Activated CD4-positive, alpha-beta memory T cell treated with anti-CD3 and anti-CD28 coated beads for 36 hours (primary cell): ENCODE measurements at places on chromosomes 4 and X.
A peak's percentile ranks its signal among the peaks of the same experiment; 100 is the strongest.

- DNase-seq, result no peak
Observed at GRCh38 chrX:19673375-19674040, 158.2 kb upstream of the MAP3K15 start.

DNA sequence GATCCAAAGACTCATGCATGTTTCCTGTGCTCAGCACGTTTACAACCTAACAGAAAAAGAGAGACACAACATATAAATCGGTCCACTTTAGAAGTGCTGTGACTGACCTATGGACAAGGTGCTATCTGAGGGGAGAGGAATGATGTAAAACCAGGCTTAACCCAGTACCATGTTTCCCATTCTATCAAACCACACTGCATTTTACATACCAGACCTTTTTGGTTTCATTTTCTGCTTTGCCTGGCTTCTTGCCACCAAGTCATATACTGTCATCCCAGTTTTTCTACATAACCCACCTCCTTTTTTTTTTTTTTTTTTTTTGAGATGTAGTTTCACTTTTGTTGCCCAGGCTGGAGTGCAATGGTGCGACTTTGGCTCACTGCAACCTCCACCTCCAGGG lies 82.2 kb downstream of the KLF8 start:
- DNase-seq, result peak; percentile 30

GRCh38 chr4:124868495-124868894 lies 156.0 kb upstream of the ANKRD50 start:
- no peak for DNase-seq

DNA sequence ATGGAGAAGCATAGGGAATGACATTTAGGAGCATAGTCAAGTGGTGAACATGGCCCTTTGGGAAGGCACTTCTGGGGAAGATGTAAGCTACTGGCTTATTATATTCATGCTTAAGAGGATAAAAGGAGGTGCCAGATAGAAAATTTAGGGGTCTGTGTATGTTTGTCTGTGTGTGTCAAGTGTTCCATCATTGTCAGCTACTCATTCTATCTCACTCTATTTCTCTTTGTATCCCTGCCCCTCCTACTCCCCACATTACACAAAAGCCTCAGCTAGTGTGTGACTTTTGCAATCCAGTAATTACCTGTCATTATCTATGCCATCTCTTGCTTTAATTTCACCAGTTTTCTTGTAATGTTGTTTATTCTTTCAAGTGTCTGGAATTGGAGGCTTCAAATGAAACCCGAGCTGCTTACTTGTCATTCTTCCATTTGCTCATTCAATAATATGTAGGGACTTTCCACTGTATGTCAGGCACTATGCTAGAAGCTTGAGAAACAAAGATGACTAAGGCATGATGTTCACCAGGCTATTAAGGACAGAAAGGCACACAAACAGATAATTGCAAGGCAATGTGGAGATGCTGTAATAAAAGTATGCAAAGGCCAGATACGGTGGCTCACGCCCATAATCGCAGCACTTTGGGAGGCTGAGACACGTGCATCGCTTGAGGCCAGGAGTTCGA lies 229.8 kb upstream of the TEX13C start:
- DNase-seq, result no peak

DNA sequence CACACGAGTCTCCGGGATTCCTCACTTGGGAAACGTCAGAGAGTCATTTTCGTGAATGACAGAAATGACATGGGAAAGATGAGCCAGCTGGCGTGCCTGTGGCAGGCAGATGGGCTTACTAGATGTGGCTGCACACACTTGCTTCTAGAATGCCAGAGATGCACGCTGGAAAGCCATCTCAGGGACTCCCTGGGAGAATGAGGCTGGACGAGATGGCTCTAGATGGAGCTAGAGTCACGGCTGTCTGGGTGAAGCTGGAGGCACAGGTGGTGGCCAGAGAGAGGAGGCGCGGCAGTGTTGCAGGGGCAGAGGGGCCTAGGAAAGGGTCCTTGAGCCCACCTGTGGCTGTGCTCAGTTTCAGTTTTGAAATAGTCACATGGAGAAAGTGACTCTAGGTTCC lies 26.0 kb downstream of the TKTL1 start:
- peak; percentile 35 for DNase-seq

- DNase-seq, result no peak
Observed at GRCh38 chr4:77992581-77992980, 64.5 kb upstream of the FRAS1 start.

- DNase-seq, result no peak
Observed at GRCh38 chr4:180041576-180041975, 2201.6 kb upstream of the TENM3 start.

DNA sequence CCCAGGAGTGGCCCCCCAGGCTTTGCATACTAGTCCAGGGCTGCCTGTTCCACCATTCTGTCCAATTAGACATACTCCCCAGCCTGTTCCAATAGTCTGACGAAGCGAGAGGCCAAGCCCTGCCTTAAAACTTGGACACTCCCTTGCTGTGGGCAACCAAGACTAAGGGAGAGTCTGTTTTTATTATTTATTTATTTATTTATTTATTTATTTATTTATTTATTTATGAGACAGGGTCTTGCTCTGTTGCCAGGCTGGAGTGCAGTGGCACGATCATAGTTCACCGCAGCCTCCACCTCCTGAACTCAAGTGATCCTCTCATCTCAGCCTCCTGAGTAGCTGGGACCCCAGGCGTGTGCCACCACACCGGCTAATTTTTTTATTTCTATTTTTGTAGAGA lies 6.6 kb downstream of the KIT start:
- DNase-seq, result no peak

GRCh38 chrX:41960142-41960541 lies 36.8 kb upstream of the CASK start:
- DNase-seq, result no peak

- peak; percentile 21 for DNase-seq
Observed at GRCh38 chr4:164779811-164780216, 25.9 kb downstream of the SMIM31 start.

DNA sequence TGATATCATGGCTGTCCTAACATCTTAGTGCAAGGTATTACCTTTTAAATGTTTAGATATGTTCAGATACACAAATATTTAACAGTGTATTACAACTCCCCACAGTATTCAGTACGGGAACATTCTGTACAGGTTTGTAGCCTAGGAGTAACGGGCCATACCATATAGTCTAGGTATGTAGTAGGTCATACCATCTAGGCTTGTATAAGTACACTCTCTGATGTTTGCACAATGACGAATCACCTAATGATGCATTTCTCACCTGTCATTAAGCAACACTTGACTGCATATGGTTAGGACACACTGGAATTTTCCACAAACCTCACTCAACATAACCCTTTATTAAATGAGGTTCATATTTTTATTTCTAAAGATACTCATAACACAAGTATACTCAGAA lies 67.7 kb downstream of the THOC2 start:
- no peak for DNase-seq

GRCh38 chr4:183599284-183599683 lies 59.7 kb downstream of the RWDD4 start:
- DNase-seq, result no peak

- peak; percentile 50 for DNase-seq
Observed at GRCh38 chrX:70262952-70263567, 3.1 kb upstream of the P2RY4 start.

GRCh38 chrX:15930585-15930984 lies 76.0 kb upstream of the AP1S2 start:
- DNase-seq, result no peak

DNA sequence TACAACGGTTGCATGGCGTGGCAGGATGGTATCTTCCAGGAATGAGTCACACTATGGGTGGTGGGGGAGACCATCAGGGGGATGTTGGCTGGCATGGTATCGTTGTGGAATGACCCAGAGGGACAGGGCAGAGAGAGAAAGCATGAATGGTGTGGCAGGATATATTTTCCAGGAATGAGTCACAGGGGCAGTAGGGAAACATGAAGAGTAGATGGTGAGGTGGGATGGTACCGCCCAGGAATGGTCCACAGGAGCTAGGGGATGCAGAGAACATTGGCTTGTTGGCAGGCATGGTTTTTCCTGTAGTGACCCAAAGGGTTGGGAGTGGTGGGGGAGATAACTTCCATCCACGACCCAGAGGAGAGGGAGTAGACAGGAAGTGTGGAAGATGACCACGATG lies 62.4 kb downstream of the MAOA start:
- no peak for DNase-seq

DNA sequence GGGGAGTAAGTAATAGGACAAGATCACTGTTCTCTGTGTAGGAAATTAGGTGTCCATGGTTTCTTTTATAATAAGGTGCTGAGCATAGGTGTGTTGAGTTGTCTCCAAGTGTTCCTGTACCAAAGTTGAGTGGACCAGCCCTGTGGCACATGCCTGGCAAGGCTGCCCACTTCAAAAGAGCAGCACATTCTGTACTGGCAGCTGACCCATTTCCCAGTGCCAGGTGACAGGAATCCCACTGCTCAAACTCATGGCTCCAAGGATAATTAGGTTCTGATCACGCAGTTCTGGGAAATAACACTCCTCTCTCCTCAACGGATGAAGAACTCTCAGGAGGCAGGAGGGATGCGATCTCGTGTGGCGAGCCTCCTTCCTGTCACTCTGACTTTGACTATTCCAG lies 12.8 kb upstream of the LGI2 start:
- no peak for DNase-seq

- DNase-seq, result no peak
Observed at GRCh38 chr4:151803246-151803645, 42.4 kb upstream of the GATB start.

GRCh38 chr4:148395771-148396170 lies 46.4 kb downstream of the NR3C2 start:
- no peak for DNase-seq

DNA sequence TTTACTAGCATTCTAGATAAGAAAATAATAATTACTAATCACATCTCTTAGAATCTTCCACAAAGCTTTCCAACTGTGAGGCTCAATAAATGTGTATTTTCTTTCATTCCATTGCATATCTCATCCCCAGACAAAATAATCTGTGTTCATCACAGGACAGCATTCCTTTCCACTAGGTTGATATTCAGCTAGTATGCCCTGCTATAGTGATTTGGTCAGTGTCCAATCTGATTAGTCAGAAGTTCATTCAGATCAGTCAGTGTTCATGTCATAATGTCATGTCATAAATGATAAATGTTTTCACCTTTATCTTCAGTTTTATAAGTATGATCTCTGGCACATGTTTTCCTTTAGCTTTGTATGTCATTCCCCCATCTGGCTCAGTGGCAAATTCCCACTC lies 611.4 kb downstream of the KCTD8 start:
- DNase-seq, result no peak

DNA sequence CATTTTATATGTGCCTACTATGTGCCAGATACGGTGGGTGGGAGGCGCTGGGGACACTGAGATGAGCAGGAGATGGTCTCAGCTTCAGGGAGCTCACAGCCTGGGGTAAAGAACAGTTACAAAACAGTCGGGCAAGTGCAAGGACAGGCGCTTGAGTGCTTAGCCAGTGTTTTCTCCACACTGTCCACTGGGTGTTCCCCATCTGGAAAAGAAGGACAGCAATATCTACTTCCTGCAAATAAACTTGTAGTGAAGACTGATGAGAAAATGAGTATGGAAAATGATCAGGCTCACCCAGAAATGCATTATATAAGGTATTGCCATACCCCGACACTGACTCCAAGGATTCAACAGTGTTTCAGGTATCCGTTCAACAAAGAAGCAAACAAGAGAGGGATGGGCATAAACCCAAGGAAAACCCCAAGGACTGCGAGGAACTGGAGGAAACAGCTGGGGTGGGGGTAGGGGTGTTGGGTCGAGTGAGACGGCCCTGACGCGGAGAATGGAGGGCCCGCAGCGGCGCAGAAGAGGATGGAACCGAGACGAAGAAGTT lies 835 bp downstream of the TMEM185A start:
- no peak for DNase-seq

DNA sequence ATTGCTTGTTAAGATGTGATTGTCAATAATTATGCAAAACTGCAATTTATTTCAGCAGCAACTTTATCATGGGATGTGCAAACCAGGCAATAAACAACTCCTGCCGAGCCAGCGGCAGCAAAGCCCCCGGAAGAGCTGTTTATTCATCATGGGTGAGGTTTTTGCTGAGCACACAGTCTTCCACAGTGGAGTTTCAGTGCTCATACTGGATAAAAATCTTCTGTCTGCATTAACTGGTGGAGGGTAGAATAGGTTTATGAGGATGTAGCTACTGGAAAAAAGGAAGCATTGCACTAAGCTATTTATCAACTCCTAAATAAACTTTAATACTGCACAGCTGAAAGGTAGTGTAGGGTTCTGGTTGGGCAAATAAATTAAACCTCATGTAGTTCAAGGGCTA lies 557.4 kb upstream of the FTHL17 start:
- no peak for DNase-seq

- DNase-seq, result peak; percentile 59
Observed at GRCh38 chr4:128812442-128813235, 3.1 kb downstream of the JADE1 start.

DNA sequence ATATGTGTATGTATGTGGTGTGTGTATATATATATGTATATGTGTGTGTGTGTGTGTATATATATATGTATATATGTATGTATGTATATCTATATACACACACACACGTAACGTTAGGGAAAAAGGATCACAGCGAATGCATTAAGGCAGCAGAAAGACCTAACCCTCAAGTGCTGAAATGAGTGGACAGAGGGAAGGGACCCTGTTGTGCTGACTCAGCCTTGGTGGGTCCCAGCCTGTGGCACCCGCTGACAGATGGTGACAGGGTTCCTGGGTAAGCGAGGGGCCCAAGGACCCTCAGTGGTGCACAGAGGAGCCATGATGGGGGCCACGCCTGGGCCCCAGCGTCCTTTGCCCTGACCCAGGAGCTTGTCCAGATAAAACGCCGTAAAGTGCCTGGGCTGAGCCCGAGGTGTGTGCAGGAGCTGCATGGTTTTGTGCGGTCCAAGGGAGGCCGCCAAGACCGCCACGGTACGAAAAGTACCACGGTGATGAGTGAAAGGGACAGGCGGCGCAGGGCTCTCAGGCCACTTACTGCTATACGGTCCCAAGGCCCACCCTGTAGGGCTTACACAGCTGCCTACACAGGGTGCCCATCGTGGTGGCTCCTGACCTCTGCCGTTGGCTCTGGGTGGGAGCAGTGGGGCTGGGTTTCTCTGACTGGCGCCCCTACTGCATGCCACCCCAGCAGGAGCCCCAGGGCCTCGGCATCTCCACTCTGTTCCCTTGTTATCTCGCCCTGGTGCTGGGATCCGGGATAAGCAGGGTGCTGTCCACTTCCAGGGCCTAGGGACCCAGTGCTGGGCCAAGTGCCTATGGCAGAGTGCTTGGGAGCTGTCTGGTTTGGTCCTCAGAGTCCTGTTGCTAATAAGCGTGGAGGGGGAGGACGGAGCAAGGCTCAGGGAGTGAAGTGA lies 10.0 kb downstream of the SH3BP2 start:
- DNase-seq, result no peak

GRCh38 chr4:86935853-86936733 lies 1.3 kb downstream of the AFF1 start:
- DNase-seq, result peak; percentile 89

GRCh38 chr4:101910786-101911373 lies 120.3 kb downstream of the BANK1 start:
- DNase-seq, result no peak

- no peak for DNase-seq
Observed at GRCh38 chr4:81651243-81651899, 179.7 kb upstream of the RASGEF1B start.

DNA sequence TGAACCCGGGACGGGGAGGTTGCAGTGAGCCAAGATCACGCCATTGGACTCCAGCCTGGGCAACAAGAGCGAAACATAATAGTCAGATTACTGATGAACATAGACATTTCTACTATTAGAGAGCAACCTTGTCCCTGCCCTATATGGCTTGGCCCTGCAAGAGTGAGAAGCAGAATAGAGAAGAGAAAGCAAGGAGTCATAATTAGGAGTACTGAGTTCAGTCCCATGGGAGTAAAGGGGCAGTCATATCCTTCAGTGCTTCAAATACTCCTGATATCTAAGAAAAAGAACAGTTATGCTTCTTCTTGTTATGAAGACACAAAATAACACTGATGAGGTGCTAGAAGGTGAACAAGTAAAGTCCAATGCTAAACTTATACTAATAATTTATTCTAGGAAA lies 33.8 kb downstream of the CLDN2 start:
- no peak for DNase-seq
